Nephron progenitor cell (in vitro differentiated cells): ENCODE measurements at places on chromosomes 1 and 21.

- DNase-seq, result peak; percentile 31
Measured at GRCh38 chr1:204649721-204650521, 35.6 kb downstream of the LRRN2 start.

DNA sequence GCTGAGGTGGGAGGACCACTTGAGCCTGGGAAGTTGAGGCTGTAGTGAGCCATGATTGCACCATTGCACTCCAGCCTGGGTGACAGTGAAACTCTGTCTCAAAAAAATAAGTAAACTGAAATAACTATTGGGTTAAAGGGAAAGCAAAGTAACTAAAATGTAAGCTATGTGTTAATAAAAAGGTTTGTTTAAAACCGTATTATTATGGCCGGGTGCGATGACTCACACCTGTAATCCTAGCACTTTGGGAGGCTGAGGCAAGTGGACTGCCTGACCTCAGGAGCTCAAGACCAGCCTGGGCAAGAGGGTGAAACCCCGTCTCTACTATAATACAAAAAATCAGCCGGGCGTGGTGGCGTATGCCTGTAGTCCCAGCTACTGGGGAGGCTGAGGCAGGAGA, 27.0 kb downstream of the NVL start:
- DNase-seq, result no peak

DNA sequence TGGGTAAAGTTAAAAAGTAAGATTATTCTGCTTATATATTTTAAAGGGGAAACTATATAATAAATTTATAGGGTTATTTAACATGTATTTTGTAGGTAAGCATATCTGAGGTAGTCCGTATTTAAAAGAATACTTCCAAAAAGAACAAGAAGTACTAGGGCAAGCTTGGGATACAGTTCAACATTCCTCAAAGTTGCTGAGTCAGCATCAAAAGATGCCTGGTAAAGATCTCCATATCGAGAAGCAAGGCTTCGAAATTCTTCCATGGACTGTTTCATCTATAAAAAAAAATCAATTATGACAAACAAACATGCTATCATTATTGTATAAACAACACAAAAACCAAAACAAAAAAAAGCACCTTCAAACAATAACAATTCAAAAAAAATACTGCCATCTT, 67.7 kb downstream of the INTS7 start:
- no peak for DNase-seq

DNA sequence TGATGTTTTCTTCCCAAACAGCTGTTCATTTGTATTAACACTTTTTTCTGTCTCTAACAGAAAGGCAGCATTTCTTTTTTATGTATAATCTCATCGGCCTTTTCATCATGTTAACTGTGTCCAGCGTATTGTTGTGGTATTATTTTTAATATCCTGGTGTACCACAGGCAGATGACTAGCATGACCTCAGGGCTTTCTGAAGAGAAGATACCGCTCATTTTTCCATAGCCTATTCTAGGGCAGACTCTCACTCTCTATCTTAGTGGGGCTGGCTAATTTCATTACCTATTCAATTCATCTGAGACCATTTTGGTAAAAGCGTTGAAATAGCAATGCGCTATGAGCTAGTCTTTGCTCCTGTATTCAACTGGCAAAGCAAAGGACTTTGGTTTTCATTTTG, 209.9 kb downstream of the SDCCAG8 start:
- no peak for DNase-seq
